ENCODE measurements at places on chromosomes 3 and 15.

- no peak for DNase-seq
Measured at GRCh38 chr15:90994059-90994416, 297 bp downstream of the PRC1 start.

GRCh38 chr3:77052051-77052501, 12.2 kb downstream of the ROBO2 start:
- DNase-seq: no peak

GRCh38 chr3:71389191-71389590, 194.3 kb downstream of the FOXP1 start:
- no peak for DNase-seq

GRCh38 chr15:52020221-52021085, 1.4 kb downstream of the MAPK6 start:
- peak; percentile 27 for DNase-seq

- DNase-seq: no peak
Measured at GRCh38 chr3:27458929-27459328, 25.3 kb downstream of the SLC4A7 start.

DNA sequence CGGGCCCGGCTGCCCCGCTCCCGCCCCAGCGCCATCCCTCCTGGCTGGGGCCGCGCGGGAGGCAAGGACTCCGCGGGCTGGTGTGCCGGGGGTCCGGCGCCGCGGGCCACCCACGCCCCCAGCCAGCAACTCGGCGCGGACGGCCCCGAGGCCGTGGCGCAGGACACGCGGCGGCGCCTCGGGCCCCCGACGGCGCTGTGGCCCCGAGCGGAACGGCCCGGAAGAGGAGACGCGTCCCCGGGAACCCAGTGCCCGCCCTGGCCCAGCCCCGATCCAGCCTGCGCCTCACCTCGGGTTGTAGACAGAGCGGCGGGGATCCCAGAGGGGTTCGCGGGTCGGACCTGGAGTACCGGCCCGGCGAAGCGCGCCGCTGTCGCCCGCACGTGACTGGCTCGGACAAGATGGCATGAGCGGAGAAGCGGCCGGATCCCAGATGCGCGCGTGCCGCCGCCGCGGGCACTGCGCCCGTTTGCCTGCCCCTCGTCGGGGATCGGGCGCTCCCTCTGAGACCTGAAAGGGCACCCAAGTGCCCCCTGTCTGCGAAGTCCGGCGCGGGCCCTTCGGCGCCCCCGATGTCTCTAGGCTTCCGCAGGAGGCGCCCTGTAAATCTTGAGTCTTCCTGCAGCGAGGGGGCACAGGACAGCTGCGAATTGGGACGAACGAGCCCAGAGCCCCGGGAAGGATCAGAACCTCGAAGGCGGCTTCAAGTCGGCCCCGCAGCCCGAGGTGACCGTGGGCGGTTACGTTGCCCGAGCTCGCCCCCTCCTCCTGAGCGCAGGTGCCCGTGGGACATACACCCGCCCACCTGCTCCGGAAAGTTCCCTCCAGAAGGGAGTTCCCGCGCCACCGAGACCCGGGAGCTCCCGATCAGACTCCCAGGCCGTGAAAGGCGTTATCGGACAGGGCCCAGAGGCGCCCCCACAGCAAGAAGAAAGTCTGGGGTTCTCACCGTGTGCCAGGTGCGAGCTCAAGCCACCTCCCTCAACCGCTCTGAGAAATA, 598 bp upstream of the SFMBT1 start:
- DNase-seq: peak; percentile 18

DNA sequence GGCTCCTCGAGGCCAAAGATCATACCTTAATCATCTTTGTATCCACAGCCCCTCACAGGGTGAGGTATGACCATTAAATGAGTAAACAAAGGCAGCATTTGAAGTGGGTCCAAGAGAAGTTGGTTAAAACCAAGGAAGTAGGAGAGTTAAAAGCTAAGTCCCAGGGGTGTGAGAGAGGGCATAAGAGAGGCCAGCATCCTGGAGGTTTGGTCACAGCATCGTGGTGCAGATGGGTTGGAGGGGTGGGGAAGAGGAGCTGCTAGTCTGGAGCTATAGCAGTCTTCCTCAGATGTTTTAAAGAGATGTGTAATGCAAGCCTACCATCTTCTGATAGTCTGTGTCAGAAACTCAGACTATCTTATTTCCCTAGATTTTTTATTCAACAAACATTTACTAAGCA, 155.2 kb downstream of the GHSR start:
- DNase-seq: no peak

DNA sequence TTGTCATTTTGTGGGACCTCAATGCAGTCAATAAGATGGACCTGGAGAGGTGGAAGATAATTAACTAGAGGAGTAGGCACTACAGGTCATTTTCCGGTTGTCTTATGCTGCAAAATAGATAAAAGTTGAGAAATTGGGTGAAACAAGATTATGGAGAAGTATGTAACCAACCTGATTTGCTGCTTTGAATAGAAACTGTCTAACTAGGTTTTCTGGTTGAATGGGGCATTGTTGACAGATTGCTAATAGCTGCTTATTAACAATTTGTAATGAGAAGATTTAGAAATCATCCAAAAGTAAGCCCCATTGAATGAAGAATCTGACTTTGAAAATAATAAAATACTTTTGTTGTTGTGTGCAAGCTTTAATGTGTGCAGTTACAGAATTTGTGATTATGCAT, 26.2 kb downstream of the PIAS1 start:
- no peak for DNase-seq

- DNase-seq: no peak
Measured at GRCh38 chr15:49898097-49898496, 220.9 kb downstream of the ATP8B4 start.

GRCh38 chr3:67559029-67559605, 95.3 kb downstream of the SUCLG2 start:
- no peak for DNase-seq

DNA sequence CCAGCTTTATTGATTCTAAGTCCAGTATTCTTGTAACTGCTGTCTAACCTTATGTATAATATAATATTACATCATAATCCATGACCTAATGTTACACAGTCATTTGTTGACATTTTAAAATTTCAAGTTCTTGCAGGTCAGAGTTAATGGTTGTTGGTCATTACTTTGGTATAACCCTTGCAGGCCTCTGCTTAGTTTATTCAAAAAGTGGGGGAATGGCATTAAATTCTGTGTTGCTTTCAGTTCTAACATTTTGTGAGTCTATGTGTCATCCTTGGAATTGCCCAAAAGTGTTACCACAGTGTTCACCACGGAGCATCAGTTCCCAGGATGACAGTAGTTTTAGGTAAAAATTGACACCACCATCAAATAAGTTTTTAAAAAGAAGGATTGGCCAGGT, 174.8 kb upstream of the BCL6 start:
- DNase-seq: no peak

GRCh38 chr15:67150023-67150860, 84.8 kb downstream of the SMAD3 start:
- peak; percentile 99 for DNase-seq

GRCh38 chr3:177753451-177754155, 556.3 kb upstream of the TBL1XR1 start:
- no peak for DNase-seq

GRCh38 chr3:195063581-195064193, 207.3 kb downstream of the XXYLT1 start:
- DNase-seq: no peak

GRCh38 chr15:73894133-73894814, 20.9 kb downstream of the TBC1D21 start:
- no peak for DNase-seq

DNA sequence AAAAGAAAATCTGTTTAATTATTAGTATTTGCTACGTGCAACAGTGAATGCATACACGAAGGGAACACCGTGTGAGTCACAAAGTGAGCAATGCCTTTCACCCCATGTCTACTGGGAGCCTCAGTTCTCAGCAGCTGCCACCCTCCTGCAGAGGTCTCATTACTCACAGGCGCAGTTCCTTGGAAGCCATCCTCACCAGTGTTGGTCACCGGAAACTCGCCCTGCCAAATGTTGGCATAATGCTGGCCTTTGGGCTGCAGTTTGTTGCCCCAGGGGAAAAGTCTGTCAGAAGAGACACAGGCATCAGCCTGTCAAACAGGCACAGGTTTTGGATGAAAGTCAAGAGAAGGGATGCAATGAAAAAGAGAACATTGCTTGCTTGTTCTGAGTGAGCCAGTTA, 50.1 kb downstream of the SUMF1 start:
- DNase-seq: peak; percentile 84

DNA sequence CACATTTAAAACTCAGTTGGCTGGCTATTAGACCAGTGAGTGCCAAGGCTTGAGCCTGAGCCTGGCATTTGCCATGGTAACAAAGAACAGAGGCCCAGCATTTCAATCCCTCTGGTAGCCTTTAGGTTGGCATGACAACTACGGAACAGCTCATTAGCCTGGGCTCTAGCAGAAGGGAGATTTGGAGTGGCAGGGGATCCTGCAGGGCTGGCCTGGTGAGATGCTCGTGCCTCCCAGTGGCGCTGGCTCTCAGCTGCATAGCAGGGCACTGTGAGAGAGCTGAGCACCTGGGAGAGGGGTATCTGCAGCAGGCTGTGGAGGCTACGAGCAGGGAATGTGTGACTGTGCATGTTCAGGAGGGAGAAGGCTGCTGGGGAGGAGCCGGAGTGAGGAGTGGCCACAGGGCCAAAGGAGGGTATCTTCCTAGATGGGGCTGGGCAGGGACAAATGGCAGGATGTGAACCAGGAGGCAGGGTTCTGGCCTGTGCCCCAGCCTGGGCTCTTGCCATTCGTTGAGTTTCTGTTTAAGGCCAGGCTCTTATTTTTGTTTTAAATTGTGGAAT, 5.6 kb upstream of the ABTB1 start:
- DNase-seq: no peak

DNA sequence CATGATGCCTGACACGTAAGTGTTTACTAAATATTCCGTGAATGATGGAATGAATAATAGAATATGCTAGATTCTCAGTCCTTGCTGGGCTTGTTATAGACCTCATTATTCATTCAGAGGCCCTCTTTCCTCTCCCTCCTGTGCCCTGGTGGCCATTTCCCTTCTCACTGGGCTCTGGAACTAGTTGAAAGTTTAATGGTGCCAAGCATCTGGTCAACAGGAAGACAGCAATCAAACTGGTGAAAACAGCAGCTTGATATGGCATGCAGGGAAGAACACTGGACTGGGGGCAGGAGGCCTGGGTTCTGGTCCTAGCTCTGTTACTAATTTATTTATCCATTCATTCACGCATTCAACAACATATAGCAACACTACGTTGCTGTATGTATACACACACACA, 3.7 kb upstream of the APOD start:
- no peak for DNase-seq

GRCh38 chr3:111588527-111588926, 6.6 kb downstream of the ZBED2 start:
- no peak for DNase-seq

- no peak for DNase-seq
Measured at GRCh38 chr15:28003302-28004037, 95.6 kb downstream of the OCA2 start.

DNA sequence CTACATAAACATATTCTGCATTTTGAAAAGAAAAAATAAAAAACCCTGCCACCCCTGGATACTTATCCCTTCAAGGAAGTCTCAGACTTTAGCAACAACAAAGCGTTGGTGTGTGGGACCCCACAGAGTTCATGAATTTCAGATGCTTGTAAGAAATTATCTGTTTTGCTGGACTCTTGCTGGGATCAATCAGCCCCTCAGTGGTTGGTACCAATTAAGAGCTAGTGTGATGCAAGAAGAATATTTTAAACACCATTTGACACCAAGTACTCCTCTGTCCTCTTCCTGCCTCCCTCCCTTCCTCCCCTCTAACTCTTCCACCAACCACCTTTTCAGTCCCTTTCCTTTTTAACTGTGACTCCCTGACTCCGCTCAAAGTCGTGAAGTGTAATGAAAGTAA, 51.5 kb downstream of the SST start:
- no peak for DNase-seq

- DNase-seq: no peak
Measured at GRCh38 chr3:130341882-130342281, 3.6 kb upstream of the COL6A5 start.

DNA sequence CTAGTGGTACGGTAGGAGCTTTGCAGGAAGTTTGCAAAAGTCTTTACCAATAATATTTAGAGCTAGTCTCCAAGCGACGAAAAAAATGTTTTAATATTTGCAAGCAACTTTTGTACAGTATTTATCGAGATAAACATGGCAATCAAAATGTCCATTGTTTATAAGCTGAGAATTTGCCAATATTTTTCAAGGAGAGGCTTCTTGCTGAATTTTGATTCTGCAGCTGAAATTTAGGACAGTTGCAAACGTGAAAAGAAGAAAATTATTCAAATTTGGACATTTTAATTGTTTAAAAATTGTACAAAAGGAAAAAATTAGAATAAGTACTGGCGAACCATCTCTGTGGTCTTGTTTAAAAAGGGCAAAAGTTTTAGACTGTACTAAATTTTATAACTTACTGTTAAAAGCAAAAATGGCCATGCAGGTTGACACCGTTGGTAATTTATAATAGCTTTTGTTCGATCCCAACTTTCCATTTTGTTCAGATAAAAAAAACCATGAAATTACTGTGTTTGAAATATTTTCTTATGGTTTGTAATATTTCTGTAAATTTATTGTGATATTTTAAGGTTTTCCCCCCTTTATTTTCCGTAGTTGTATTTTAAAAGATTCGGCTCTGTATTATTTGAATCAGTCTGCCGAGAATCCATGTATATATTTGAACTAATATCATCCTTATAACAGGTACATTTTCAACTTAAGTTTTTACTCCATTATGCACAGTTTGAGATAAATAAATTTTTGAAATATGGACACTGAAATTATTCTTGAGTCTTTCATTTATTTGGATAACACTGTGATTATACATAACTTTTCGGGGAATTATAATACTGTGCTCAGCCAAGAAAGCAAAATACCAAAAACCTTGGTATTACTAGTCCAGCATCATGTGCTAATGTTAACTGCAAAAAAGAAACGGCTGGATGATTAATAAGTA, 2.2 kb downstream of the SOX2 start:
- DNase-seq: no peak

DNA sequence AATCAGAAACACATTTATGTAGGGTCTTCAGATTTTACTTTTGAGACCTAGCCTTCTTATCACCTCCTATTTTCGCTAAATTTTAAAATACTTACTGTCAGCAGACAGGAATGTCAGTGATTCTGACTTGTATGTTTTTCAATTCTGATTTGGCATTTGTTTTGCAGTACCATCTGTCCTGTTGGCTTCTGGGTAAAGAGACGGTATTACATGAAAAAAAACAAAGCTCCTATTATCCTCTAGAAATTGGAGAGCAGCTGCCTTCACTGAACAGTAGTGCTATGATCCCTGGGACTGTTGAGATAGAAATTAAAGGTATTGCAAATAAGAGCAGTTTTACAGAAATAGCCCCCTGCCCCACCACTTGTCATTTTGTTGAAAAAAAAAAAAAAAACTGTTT, 8.4 kb downstream of the ARMC8 start:
- no peak for DNase-seq

- no peak for DNase-seq
Measured at GRCh38 chr3:99357131-99357530, 281.3 kb upstream of the COL8A1 start.

GRCh38 chr3:179837374-179837773, 184.5 kb downstream of the USP13 start:
- DNase-seq: peak; percentile 35

- DNase-seq: no peak
Measured at GRCh38 chr15:82132096-82132495, 86.3 kb upstream of the MEX3B start.
